ENCODE measurements at places on chromosomes 3 and 15. TPM values are rescaled to one million over a fixed set of nuclear protein-coding genes. Genes with fewer than 3 reads are reported as not detected.

- no peaks in the 10 kb centered on the region for H3K27me3 ChIP-seq
- H3K4me3 ChIP-seq: no peak overlapping the region
- H3K36me3 ChIP-seq: no peaks in the 10 kb centered on the region
- H3K4me1 ChIP-seq: no peaks in the 10 kb centered on the region
These were observed 954.6 kb downstream of the EPHA3 start for GRCh38 chr3:90062016-90062415.

GRCh38 chr15:74122403-74123130, 7.8 kb upstream of the ISLR2 start:
- peaks cover 50% of the 10 kb centered on the region for H3K27me3 ChIP-seq
- no peak for DNase-seq
- H3K27ac ChIP-seq: no peak overlapping the region

DNA sequence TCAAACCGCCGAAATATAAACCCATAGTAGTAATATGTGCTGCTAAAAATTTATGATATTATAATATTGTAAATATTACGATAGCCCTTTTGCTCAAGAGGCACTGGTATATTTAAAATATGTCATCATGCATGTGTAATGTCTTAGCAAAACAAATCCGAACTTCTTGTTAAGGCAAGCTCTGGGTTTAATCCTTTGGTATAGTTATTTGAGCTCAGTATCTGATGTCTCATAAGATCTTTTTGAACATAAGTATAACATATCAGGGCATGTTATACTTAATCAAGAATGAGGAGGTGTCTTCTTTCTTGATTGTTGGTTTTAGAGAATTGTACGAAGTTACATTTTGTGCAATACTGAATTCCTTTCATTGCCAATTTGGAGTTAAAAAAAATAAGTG, 154.1 kb upstream of the CBLB start:
- H3K27ac ChIP-seq: no peak overlapping the region
- H3K4me3 ChIP-seq: no peak overlapping the region
- no peak for DNase-seq
- no peaks in the 10 kb centered on the region for H3K36me3 ChIP-seq

PYGO1 gene
- polyA plus RNA-seq: 5.0 TPM

TM4SF18 gene
- polyA plus RNA-seq: 6.6 TPM

CD276 gene
- polyA plus RNA-seq: 67.2 TPM

All from large intestine (tissue), 12 donors.